GM19239 (cell line): ENCODE measurements at places on chromosomes 12 and 14.

- DNase-seq = no peak
These were observed 182.5 kb upstream of the RGS6 start for GRCh38 chr14:71749613-71750238.

- no peak for DNase-seq
These were observed 15.7 kb upstream of the SLC2A3 start for GRCh38 chr12:7951671-7952070.

DNA sequence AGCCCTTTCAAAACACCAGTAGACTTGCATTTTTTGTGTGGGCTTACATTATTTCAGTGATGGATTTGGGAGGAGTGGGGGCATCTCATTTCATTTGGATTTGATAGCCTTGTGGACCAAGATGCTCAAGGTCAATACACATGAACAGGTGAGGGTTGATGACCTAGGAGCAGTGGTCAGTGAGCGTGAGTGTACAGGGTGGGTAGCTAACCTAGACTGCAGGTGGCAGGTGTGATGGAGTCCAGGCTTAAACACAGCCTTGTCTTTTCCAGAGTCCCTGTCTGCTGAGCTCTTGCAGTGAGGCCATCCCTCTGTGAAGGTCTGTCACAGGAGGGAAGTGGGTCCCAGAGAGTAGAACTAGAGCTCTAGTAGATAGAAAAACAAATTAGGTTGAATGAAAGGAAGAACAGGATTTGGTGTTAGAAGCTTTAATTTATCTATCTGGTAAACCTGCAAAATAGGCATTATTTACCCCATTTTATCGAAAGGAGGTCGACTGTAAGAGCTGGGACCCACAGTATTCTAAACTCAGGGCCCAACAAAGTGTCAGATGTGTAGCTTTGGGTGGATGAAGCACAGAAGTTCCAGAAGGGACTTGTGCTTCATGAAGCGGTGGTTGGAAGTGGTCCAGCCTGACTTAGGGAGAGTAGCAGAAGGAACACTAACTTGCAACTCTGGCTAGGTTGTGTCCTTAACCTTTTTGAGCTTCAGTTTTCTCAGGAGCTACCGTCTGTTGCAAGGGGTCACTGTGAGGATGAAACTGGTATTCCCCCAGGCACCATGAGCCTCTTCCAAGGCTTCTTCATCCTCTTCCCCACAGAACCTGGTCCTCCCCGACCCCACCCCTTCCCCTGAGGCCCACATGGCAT lies 18.2 kb downstream of the RPS6KL1 start:
- no peak for DNase-seq

DNA sequence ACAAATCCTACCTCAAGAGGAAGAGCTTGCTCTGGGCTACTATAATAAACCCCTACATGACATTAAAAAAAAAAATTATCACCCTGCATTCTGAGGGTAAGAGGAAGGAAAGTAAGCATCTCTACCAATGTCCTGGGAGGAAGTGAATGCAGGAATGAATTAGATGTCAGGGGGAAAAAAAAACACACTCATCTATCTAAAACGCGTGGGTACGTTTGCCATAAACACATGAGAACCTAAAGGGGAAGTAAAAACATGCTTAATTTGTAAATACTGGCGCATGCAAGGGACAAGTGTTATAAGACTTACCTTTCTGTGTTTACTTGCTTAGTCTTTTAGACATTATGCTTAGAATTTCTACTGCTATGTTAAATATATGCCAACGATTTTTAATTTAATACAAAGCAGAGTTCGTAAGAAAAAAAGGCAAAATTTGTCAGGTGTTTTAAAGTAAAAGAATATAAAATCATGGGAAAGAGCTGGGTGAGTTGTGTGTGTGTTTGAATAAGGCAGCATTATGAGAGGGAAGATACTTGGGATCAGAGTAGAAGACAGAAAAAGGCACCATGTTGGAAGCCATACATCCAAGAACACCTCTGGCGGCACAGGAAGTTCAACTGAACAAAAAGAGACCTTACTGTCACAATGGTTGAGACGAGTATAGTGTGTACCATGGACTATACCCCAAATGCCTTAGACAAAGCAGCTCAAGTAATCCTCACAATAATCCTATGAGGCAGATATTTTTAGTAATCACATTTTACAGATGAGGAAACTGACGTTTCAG lies 1.5 kb downstream of the TMED8 start:
- no peak for DNase-seq

DNA sequence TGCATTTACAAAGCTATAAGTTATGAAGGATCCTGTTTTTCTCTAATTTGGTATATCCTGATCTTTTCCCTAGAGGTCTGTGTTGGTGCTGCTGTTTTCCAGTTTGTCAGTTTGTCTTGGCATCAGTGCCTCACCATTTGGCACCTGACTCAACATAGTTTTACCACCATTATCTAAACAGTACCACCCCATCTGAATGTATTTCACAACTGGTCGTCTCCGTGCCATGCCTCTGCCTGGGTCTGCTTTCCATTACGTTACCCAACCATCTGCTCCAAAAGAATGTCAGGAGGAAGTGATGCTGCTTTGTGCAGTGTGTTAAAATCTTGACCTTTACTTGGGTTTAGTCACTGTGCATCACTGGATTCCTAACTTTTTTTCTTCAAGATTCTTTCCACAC lies 129.3 kb upstream of the RASSF8 start:
- DNase-seq = no peak

GRCh38 chr14:37140176-37140575 lies 32.2 kb downstream of the SLC25A21 start:
- DNase-seq = no peak

- DNase-seq = no peak
These were observed 8.0 kb downstream of the ACAD10 start for GRCh38 chr12:111693818-111694217.

DNA sequence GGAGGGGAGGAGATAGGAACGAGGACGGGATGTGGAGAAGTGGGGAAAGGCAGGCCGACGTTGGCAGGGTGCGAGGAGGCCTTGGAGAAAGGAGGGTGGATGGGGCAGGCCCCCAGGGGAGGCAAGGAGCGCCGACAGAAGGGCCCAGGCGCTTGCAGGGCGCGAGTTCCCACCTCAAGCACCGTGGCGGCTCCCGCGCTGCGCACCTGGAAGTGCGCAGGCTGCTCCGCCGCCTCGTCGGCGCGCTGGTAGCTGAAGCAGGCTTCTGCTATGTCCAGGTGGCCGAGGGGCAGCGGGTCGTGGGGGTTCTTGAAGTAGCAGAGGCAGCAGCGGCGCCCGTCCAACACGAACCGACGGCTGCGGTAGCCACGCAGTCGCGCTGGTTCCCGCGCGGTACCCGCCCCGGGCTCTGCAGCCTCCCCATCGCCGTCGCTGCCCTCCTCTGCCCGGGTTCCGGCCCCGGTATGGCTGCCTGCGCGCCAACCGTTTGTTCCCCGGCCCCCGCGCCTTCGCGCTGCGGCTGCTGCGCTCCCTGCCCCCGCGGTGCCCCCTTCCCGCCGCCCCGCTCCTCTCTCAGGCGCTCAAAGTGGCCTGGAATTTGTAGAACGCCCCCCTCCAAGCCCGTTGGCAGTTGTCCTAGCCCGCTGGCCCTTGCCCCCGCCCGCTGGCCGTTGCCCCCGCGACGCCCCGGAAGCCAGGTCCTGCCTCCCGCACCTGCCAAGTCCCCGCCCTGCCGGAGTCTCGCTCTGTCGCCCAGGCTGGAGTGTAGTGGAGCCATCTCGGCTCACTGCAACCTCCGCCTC lies 1.1 kb upstream of the ACTR6 start:
- DNase-seq = peak; percentile 68

DNA sequence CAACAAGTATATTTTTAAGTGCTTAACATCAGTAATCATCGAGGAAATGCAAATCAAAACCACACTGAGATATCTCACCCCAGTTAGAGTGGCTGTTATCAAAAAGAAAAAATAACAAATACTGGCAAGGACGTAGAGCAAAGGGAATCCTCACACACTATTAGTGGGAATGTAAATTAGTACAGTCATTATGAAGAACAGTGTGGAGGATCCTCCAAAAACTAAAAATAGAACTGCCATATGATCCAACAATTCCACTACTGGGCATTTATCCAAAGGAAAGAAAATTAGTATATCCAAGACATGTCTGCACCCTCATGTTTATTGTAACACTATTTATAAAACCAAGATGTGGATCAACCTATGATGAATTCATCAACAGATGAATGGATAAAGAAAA lies 149.0 kb upstream of the PWP1 start:
- DNase-seq = no peak

DNA sequence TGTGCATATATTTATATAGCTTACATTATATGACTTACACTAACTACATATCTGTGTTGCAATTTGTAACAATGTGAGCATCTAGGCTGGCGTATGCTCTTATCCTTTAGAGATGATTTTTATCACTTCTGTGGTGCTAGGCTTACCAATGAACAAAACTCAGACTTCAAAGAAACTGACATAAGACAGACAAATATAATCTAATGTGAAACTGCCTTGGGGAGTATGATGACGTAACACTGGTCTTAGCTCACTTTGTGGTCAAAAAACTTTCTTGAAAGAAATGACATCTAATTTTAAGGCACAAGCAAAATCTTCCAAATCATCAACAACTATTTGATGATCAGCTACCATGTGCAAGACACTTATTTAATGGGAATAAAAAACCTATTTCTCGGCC lies 50.0 kb downstream of the SOX5 start:
- no peak for DNase-seq

GRCh38 chr14:64012720-64013119 lies 159.9 kb downstream of the SYNE2 start:
- DNase-seq = no peak

DNA sequence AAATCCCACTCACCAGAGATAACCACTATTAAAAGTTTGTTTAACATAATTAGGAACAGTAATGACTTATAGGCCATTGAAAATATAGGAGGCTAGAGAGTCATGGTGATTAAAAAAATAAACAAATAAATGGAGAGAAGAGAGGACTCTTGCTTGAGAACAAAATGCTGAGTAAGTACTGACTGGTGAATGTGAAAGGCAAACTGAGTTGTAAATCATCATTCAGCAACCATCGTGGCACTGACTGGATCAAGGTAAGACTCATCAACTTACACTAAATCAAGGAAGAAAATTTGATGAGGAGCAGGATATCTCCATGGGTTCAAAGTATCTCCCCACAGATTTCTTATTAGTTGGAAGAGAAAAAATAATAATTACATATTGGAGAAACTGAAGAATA lies 14.1 kb upstream of the YBX3 start:
- no peak for DNase-seq

- DNase-seq = no peak
These were observed 28.1 kb upstream of the SINHCAF start for GRCh38 chr12:31353750-31354708.

- no peak for DNase-seq
These were observed 26.8 kb downstream of the CEP170B start for GRCh38 chr14:104891664-104892530.

DNA sequence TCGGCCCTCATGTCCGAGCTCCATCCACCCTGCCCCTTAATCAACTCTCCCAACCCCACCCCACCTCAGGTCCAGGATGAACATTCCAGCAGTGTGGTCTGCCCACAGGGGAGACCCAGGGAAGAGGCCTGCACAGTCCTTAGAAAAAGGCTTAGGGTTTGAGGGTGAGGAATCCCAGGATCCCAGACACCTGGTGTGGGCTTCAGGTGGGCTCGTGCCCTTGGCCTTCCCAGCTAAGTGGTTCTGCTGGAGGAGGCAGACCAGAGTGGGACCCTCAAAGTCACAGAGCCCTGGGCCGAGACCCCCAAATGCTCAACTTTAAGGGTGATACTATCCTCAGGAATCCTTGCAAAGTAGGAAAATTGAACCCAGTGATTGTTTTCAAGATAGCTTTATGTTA lies 25.4 kb upstream of the PPP2R5C start:
- no peak for DNase-seq

GRCh38 chr14:45785240-45785639 lies 532.2 kb upstream of the MIS18BP1 start:
- no peak for DNase-seq

GRCh38 chr12:66047411-66048021 lies 83.0 kb downstream of the LLPH start:
- DNase-seq = no peak

- DNase-seq = no peak
These were observed 19.4 kb downstream of the SERPINA1 start for GRCh38 chr14:94368956-94369355.

DNA sequence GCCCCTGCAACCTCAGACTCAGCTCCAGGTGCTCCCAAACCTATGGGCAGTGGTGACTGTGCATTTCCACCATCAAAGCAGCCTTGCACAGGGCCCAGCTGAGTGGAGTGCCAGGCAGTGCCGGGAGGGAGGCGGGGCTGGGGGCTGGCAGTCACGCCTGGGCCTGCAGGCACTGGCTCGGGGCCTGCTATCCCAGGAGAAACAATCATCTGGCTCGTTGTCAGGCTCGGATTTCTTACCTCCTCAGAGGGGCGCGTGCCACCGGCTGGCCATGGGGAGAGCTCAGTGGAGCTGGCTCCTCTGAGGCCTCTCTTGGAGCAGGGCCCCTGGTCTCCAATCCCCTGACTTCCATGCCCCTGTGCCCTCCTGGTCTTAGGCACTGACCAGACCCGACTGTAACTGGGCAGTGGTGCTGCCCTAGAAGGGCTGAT lies 20.2 kb upstream of the PPP1R13B start:
- no peak for DNase-seq

- DNase-seq = no peak
These were observed 229.1 kb downstream of the KCNC2 start for GRCh38 chr12:74980510-74980909.

DNA sequence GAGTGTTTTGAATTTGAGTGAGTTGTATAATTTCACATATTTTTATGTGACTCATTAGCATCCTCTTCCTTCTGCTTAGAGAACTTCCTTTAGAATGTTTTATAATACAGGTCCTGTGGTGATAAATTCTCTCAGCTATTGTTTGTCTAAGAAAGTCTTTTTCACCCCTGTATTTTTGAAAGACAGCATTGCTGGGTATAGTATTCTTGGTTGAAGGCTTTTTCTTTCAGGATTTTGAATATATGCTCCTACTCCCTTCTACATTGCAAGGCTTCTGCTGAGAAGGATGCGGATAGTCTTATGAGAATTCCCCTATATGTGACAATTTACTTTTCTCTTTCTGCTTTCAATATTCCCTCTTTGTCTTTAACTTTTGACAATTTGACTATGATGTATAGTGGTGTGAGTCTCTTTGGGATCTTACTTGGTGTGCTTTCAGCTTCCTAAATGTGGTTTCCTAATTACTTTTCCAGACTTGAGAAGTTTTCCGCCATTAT lies 118.9 kb upstream of the HMGA2 start:
- DNase-seq = no peak

- DNase-seq = no peak
These were observed 65.1 kb downstream of the SIX6 start for GRCh38 chr14:60573943-60574495.

DNA sequence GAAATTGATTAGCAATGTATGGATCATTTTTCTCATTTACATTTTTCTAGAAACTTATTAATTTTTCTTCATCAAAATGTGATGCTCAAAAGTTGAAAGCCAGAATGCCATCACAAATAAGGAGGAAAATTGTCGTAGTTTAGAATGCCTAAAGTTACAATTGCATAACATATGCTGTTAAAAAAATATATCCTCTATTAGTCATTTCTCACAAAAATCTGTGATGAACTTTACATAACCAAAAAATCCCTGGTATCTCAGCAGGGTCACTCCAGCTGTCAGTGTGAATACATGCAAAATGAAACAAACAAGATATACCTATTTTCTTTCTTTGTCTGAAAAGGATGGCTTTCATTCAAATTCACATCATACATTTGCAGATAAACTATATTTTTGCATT lies 358.9 kb downstream of the PAWR start:
- DNase-seq = no peak

- DNase-seq = no peak
These were observed 79.2 kb upstream of the CLMN start for GRCh38 chr14:95398630-95399547.
